Choroid plexus epithelial cell (primary cell): ENCODE measurements at places on chromosomes 1 and 21.

DNA sequence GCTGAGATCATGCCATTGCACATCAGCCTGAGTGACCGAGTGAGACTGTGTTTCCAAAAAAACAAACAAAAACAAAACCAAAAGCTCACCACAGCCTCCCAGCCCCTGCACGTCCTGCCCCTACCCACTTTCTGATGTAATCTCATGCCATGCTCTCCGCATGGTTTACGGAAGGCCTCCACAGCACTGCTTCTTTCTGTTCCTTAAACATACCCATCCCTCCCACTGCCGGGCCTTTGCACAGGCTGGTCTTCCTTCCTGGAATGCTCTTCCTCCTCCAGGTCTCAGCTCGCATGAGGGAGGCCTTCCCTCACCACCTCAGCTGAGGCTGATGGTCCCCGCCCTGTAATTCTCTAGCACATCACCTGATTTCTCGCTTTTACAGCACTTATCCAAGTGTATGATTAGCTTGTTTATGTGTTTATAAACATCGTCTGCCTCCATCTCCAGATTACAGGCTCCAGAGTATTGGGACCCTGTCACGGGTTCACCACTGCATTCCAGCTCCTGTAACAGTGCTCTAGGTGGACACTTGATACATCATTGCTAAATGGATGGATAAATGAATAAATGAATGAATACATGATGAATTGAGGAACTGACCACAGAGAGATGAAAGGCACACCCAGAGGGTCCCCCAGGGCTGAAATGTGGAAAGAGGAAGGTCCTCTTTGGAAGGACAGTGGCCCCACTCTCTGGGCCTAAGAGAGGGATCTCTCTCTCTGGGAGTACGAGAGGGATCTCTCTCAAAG is 22.1 kb downstream of the TCEA3 start:
- DNase-seq = peak; percentile 26

- no peak for DNase-seq
These were observed 20.7 kb downstream of the HMGCS2 start for GRCh38 chr1:119748040-119748439.

GRCh38 chr1:214615109-214615508 is 12.1 kb downstream of the CENPF start:
- DNase-seq = no peak

- peak; percentile 52 for DNase-seq
These were observed 31.4 kb upstream of the OLIG2 start for GRCh38 chr21:32994305-32994704.

DNA sequence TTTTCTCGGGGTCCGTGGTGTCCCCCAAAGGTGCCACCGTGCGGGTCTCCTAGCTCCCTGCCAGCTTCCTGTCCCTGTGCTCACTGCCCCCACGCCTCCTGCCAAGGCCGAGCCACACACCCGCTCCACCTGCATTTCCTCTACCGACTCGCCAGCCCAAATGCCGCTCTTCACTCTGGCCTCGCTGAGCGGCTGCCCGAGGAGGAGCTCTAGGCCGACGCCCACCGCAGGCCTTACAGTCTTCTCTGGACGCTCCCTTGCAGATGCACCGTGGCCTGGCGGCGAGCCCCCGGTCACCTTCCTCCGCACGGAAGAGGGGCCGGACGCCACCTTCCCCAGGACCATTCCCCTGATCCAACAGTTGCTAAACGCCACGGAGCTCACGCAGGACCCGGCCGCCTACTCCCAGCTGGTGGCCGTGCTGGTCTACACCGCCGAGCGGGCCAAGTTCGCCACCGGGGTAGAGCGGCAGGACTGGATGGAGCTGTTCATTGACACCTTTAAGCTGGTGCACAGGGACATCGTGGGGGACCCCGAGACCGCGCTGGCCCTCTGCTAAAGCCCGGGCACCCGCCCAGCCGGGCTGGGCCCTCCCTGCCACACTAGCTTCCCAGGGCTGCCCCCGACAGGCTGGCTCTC is 26.3 kb downstream of the FTCD start:
- no peak for DNase-seq

DNA sequence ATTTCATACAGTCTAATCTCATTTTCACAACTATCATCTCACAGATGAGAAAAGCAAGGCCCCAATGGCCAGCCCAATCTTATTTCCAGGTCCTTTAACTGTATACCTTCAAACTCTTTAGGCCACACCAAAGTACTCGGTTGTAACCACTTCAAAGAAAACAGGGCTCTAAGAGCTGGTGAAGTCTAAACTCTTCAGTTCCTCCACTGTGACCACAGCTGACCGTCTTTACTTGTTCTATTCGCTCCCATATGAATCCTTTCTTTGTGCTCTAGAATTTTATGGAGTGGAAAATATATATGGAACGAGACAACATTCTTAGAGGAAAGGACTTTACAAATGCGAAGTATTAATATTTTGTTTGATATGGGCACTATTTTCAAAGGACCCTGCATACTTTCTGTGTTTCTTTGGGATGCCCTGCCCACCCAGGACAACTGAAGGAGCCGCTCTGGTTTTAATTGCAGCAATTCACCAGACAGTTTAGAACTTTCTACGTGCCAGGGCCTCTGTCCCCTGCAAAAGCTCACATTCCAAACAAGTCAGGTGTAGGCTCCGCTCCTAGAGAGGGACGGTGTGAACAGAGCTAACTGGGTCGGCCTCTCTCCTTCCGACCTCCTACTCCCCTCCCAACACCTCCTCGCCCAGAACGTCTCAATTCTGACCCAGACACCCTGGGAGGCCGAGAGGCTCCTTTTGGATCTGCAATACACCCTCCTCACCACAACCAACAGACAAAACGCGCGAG is 15.7 kb downstream of the IER5 start:
- no peak for DNase-seq

DNA sequence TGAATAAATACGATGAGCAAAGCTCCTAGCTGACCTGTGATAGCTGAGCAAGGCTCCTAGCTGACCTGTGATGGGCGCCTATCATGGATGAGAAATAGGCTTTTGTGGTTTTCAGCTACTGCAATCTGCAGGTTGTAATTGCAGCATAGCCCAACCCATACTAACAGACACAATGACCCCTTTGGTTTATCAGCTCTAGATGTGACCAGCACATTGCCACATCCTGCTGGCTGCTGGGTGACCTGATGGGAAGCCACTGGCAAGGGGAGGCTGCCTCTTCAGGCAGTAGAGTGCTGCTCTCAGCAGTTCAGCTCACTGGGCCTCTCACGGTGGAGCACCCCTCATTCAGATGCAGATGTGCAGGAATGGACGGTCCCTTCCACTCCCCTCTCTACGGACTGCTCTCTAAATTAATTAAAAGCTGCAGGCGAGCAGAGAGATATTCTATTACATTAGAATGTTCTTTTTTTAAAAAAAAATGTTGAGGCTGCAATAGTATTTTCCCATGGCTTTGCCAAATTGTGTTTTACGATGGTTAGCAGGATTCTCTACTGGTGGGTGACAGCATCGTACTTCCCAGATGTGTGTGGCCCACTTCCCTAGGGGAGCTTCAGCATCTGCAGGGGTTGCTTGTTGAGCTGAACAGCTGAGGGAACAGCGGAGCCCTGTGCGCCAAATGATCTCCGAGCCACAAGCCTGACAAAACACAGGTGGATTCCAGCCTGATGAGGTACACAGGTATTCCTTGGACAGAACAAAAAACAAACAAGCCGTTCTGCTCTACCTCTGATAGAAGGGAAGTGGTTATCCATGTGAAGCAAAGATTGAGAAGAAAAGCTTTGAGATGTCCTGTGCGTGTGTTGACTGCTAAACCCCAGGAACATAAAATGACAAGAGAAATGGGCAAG is 65.0 kb downstream of the SYT6 start:
- no peak for DNase-seq

DNA sequence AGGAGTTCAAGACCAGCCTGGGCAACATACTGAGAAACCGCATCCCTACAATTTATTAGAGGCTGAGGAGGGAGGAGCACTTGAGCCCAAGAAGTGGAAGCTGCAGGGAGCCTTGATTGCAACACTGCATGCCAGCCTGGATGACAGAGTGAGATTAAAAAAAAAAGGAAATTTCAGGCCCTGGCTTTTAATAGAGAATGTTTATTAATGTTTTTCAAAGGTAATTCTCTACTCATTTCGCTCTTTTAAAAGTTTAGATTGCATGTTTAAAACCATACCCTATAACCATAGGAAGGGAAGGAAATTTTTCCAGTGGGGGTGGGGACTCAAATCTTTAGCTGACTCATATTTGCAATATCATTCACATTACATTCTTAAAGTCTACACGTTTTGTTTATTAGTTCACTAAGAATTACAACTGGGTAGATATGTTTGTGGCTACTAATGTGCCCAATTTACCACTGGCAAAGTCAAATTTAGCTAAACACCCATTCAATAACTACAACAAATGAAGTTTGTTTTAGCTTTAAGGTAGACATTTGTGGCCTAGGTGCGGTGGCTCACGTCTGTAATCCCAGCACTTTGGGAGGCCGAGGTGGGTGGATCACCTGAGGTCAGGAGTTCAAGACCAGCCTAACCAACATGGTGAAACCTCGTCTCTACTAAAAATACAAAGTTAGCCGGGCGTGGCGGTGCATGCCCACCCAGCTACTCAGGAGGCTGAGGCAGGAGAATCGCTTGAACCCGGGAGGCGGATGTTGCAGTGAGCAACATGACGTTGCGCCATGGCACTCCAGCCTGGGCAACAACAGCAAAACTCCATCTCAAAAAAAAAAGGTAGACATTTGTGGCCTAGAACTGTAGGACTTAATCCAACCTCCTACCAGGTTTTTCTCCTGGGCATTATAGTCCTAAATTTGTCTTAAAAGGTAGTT is 5.0 kb downstream of the KDM5B start:
- peak; percentile 72 for DNase-seq

DNA sequence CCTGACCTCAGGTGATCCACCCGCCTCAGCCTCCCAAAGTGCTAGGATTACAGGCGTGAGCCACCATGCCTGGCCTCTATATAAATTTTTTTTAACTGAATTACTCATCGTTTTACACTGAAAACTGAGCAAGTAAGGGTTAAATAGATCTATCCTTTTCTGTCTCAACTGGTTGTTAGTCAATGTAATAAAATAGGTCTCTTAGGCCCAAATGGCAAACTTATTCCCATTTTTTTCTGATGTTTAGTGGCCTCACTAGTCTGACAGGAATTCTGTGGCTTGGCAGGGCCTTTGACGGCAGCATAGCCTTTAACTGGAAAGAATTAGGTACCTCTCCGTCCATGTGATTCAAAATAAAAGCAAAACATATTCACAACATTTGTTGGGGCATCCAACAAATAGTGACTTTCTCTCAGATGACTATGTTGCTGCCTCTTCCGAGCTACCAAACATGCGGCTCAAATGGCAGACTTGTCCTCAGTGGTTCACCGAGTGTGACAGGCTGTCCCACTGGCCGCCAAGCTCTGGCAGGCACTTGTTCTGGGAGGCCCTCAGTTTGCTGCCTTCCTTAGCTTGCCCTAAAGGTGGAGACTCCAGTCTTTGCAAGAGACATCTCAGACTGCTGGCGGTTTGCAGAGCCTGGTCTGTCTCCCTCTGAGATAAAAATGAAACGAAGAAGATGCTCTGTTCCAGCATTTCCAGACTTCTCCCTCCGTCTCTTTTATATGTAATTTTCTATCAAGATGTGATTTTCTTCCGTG is 17.4 kb downstream of the ATP1A4 start:
- peak; percentile 55 for DNase-seq

DNA sequence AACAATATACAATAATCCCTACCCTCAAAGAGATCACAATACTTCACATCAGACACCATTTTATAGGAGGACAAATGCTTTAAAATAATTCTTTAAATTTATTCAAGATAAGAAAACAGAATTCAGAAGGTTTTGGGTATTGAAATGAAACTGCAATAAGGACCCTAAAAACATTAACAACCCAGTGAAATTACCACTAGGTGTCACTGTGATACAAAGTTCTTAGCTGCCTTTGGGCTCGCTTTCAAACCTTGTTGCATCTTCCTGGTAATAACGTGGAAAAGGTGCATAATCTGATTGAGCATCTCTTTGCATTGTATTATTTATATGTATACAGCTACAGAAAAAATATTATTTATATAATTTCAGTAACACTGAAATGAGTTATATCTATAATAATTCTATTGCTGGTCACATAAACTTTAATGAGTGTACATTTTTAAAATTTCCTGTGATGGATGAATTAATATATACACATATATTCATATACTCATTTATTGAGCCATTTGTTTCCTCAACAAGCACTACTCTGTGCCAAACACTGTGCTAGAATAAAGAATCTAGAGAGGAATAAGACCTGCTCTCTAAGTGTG is 185.2 kb downstream of the FAF1 start:
- DNase-seq = peak; percentile 85

DNA sequence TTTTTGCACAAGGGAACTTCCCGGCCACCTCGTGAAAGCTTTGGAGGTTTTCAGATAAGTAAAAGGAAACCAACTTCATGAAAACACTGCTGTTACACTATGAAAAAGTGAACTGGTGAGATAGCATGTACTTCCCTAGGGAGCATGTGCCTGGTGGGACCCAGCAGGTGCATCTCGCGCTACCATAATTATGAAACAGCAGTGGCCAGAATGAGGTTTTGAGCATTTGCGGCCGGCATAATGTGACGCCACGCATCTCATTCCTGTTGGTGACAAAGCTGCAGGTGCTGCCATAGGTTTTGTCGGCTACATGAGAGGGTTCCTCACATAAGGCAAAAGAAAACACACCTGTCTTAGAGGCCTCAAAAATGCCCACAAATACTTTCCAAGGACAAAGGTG is 1.7 kb downstream of the KRTAP10-3 start:
- no peak for DNase-seq

- DNase-seq = no peak
These were observed 239.0 kb downstream of the SDCCAG8 start for GRCh38 chr1:243494741-243495431.

DNA sequence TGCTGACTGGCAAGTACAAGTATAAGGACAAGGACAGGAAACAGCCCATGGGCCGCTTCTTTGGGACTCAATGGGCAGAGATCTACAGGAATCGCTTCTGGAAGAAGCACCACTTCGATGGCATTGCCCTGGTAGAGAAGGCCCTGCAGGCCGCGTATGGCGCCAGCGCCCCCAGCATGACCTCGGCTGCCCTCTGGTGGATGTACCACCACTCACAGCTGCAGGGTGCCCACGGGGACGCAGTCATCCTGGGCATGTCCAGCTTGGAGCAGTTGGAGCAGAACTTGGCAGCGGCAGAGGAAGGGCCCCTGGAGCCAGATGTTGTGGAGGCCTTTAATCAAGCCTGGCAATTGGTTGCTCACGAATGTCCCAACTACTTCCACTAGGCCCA is 32.0 kb downstream of the SLC16A1 start:
- no peak for DNase-seq

DNA sequence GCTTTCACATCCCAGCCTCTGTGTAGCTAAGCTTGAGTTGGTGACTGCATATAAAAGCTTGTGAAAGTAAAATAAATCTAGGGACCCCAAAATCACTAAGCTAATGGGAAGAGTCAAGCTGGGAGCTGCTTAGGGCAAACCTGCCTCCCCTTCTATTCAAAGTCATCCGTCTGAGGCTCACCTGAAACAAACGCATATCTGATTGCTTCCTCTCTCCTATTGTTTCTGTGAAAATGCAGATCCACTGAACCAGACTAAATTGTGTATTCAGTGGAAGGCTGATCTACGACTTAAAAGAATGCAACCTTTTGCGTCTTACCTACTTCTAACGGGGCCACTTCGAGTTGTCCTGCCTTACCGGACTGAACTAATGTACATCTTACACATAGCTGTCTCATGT is 70.3 kb downstream of the LTN1 start:
- DNase-seq = no peak

GRCh38 chr1:46672696-46673095 is 1.0 kb downstream of the TEX38 start:
- no peak for DNase-seq

GRCh38 chr21:34670962-34671348 is 2.2 kb downstream of the CLIC6 start:
- no peak for DNase-seq

GRCh38 chr1:168387781-168388760 is 107.4 kb downstream of the TBX19 start:
- no peak for DNase-seq
